ENCODE measurements at places on chromosomes 1 and 21.

DNA sequence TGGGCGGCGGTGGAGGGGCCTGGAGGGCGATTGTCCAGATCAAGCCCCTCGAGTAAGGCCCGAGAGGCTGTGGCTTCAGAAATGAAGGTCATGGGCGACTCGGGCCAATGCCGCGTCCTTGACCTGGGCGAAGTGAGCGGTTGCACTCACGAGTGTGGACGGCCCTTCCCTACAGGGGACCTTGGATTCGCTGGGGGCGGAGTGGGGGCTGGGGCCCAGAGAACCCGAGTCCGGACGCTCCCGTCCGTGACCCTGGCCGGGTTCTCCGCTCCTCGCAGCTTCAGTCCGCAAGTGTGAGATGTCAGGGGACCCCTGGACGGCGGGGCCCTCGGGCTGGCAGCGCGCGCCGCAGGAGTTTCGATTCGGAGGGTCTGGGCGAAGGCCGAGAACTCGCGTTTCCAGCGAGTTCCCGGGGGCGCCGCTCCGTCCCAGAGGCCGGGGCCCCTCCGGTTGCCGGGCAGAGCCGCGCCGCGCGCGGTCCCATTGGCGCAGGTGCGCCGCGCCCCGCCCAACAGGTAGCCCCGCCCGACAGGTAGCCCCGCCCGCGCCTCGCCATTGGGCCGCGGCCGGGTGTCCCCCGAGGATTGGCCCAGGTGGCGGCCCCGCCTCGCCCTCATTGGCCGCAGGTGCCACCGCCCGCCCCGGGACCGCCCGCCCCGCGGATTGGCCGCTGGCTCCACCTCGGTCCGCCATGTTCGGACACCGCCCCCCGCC lies at the start of gene PRKCZ:
PRKCZ (plus strand) TSS at position 694 of the 714 bp plus-strand sequence. CDS start 220 bp downstream, outside the sequence.
- DNase-seq: no peak

DNA sequence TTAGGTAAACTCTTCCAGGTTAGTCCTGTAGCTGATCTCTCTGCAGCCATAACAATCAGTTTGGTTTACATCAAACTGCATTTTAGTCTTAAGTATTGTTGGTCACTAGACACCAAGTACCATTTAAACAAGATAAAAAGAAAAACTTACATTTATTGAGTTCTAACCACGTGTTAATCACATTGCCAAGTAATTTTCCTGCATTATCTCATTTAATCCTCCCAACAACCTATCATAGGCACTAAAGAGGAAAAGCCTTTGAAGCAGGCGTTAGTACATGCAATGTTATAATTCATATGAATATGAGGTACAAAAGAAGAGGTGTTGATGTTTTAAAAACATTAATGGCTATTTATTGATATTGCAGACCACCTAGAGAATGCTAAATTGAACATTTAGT lies 9.0 kb downstream of the DR1 start:
- no peak for DNase-seq

DNA sequence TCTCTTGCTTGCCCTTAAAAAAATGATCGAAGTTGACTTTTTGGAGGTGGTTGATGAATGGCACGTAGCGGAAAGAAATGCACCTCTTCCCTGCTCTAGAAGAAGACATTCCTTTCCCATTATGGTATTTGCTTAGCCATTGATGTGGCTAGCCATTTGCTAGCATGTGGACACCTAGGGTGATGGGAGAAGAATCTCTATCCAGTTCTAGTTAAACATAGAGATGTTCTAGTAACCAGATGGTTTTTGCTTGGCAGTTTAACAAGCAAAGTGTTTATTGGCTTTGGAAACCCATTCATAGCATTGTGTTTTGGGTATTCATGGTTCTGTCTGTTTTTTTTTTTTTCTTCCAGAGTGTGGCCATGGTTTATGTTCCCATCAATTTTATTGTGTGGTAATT lies 78.9 kb downstream of the KCNJ6 start:
- no peak for DNase-seq

GRCh38 chr1:202578001-202578504 lies 132.2 kb downstream of the SYT2 start:
- DNase-seq: no peak

GRCh38 chr1:111334169-111334568 lies 43.5 kb downstream of the CHIA start:
- no peak for DNase-seq

DNA sequence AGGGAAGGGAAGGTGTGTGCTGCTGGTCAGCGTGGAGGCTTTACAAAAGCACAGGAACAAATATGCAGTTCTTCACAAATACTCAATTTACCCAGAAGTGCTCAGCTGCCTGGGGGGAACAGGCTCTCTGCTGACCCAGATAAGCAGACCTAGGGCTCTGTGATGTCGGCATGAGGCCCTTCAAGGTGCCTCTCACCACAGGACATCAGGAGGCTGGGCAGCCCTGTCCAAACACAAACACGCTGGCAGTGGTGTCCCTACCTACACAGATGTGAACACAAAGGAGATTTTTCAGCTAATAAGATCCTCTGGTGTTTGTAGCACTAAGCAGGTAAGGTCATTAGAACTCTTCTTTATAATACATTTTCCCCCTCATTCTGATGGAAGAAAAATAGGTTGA lies 243.0 kb upstream of the PROX1 start:
- no peak for DNase-seq

DNA sequence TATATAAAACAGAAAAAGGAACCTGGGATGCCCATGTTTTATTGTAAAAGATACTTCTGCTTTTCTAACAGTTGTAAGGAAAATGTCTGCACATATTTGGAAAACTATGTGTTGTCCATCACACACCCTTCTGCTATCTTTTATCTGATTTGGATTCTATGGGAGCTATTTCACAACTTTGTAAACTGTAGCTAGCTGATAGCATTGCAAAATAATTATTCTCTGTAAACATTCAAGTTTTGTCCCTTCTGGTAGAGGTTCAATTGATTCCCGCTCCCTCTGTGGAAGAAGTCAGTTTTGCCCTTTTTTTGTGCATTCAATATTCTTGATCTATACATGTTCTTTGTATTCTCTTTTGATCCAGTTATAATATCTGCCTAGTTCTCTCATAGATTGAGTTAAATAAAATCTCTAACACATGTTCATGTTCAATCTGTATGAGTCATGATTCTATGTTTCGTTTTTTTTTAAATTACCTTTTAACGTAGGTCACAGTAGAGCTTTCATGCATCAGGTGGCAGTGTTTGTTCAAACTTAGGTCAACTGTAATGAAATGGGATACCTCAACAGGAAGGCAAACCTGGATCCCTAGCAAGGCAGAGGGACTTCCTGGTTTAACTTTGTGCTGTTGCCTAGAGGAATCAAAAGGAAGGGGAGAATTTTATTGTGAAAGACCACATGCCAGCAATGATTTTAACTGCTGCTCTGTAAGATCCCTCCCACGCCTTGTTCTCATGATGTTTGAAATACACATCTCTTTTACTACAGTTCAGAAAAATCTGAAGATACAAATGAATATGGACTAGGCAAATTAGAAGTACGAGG lies 26.0 kb upstream of the BCL9 start:
- DNase-seq: no peak

DNA sequence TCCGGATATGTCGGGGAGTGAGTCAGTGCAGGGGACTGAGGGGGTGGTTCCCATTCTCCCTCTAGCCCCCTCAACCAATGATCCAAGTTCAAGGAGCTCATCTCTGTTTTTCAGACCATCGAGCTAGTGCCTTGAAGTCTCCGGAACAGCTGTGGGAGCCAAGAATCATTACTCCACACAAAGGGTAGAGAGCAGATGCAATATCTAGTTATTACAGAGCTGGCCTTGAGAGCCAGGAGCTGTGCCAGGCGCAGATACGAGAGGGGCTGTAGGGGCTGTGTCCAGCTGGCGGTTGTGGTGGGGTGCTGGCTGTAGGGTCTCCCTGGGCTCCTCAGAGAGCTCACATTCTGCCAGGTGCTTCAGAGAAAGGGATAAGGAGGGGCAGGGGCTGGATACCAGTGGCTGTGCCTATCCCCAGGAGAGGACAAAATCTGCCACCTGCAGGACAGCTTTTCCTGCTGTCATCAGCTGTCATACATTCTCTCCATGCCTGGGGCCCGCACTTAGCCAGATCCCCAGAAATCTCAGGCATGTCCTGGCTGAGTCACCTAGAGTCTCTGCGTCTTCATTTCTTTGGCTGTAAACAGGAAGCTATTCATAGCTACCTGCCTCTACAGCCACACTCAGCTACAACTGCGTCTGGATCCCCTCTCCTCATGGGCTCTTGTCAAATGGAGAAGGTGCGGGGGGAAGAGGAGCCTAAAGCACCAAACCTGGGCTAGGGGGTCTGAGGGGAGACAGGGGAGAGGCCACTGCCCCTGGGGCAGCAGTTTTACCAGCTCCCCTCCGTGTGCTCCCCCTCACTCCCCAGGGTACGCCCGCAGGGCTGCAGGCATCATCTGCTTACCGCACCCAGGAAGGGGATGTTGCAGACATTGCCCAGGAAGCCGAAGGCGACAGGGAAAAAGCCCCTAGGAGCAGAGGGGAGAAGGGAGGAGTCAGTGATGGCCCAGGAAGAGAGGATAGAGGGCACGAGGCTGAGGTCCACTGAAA lies 2.4 kb upstream of the KISS1 start:
- peak; percentile 85 for DNase-seq

DNA sequence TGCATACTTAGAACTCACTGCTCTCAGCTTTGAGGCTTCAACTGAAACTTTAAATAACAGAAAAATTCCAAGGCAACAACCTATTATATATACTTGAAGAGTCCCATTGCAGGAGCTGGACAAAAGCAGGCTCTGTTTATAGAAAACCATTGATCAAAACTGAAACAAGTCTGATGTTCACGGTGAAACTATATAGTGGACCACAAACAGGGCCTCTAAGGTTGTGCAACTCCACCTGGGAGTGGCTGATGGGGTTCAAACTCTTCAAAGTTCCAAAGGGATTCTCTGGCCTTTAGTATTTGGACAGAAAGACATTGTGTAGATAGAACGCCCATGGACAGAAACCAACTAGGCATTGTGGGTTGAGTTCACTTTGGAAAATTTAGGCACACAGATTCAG lies 140.3 kb downstream of the ZC3H11B start:
- DNase-seq: no peak

- DNase-seq: no peak
These were observed 41.4 kb downstream of the RABGAP1L start for GRCh38 chr1:174200746-174201145.

- DNase-seq: no peak
These were observed 37.8 kb downstream of the FUBP1 start for GRCh38 chr1:77940921-77941570.

DNA sequence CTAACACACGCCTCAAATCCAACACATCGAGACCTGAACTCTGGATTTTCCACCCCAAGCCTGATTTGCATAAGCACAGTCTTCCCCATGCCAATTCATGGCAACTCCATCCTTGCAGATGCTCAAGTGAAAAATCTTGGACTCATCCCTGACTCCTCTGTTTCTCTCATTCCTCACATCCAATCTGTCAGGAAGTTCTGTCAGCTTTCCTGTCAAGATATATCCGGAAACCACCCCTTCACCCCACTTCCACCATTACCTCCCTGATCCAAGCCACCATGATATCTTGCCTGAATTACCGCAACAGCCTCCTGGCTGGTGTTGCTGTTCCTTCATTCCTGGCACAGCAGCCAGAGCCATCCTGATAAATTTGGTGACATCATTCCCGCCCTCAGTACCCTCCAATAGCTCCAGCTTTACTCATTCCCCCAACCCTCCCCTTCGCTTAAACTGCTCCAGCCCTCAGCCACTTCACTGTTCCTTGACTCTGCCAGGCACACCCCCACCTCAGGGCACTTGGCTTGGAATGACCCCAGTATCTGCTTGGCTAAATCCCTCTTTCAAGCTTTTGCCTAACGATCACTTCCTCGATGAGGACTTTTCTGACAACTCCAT lies 17.4 kb downstream of the TCEA3 start:
- no peak for DNase-seq

- DNase-seq: no peak
These were observed 14.5 kb downstream of the AXDND1 start for GRCh38 chr1:179380299-179380698.

- no peak for DNase-seq
These were observed 118.5 kb downstream of the MRPS6 start for GRCh38 chr21:34191876-34192275.

GRCh38 chr21:16194095-16194787 lies 464.5 kb downstream of the USP25 start:
- peak; percentile 9 for DNase-seq

DNA sequence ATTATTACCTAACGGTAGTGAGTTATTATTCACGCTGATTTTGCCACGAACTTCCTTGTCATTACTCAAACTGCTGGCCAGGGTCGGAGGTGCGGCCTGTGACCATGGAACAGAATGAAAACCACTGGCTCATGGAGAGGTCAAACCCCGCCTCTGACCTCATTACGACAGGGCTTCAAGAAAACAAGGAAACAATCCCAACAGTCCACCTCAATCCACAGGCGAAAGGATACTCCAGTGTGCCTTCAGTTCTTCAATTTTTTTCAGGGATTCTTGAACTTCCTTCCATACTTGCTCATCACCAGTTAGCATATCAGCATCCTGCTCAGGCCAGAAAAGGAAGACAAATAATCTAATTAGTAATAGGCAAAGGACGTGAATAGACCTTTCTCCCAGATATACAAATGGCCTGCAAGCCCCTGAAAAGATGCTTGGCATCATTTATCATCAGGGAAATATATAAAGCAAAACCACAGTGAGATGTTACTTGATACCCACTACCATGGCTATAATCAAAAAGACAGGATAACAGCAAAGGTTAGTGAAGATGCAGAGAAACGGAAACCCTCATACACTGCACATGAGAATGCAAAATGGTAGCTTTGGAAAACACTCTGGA lies 643.4 kb downstream of the SMYD3 start:
- no peak for DNase-seq

- no peak for DNase-seq
These were observed 1.9 kb downstream of the ZBTB48 start for GRCh38 chr1:6581561-6582305.

DNA sequence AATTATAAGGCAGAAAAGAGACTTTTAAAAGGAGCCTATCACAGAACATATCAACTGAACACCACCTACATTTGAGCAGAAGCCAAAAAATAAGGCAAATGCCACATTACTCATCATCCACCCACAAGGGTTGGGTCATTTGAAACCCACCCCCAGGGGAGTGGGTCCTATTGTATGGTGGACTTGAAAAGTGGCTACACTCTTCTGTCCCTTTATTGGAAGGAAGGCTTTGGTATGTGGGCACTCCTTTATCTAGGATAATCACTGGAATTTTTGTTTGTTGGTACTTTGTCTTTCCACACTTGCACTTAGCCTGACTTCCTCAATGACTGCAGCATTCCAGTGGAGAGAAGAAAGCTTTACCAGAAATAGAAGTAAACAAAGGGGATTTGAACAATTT lies 157.2 kb upstream of the COL11A1 start:
- no peak for DNase-seq

DNA sequence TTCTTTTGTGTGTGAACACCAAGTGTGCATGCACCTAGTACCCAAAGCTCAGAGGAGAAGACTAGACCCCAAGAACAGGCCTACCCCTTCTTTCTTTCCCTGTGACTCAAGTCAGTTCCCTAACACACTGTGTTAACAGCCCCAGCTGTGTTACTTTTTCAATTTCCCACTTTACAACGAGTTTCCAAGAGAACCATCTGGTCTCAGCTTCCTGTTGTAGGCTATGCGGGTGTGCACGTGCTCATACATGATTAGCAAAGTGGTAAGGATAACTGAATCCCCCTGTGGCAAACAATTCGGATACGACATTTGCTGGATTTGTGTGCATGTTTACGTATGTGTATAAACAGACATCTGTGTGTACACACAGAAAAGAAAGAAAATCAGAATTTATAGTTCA lies 17.9 kb downstream of the IFNAR2 start:
- no peak for DNase-seq
